ENCODE measurements at places on chromosomes 12 and 14.
A peak's percentile ranks its signal among the peaks of the same experiment; 100 is the strongest.

GRCh38 chr12:54680374-54680773 is 32.2 kb upstream of the DCD start:
- peak; percentile 20 for DNase-seq

- DNase-seq: no peak
Observed at GRCh38 chr14:100660882-100661635, 65.6 kb upstream of the DLK1 start.

DNA sequence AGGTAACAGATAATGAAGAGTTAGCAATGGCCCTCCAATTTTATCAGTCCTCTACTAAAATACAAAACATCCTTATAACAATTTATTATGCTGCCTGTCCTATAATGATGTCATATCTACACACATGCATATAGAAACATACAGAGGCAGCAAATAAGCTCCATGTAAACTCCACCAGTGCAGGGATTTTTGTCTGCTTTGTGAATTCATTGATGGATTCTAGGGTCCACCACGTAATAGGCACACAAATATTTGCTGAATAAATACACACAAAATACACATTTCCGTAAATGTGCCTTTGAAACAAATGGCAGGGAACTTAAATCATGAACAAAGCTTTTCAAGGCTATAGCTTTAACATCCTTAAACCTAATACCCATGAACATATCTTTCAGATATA is 34.7 kb downstream of the PPP1R12A start:
- no peak for DNase-seq

DNA sequence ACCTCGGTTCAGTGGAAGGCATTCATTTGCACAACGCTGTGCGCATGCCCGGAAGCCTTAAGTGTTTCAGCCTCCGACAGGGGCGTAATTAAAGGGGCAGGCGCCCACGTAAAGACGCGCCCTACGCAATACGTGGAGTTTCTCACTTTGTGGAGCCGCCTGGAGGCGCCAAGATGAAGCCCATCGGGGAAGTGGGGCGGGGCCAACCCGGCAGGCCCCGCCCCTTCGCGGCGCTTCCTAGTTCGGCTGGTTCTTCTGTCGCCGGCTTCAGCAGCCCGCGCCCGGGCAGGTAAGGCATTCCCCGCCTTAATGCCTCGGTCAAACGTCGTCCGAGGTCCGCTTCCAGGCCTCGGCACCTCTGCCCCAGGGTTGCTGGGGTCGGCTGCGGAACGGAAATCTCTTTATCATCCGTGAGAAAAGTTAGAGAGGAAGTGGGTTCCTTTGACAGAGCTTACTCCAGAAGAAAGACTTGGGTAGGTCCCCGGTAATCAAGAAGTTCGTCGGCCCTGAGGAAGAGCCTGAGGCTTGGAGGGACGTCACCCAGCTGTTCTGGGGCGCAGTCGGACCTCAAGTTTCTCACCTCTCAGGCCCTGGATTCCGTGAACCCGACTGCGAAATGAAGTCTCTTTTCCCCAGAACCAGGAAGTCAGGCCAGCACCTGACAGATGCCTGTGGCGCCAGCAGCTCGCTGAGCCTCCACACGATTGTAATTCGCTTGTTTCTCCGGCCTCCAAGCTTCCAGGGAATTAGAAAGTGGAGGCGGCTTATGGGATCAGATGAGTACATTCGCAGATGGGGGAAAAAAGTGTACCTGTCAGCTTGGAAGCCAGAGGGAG is at the start of the genes IRAK4 and PUS7L:
IRAK4 (plus strand) TSS at position 224 of the 836 bp plus-strand sequence. CDS start 9,161 bp downstream, outside the sequence.
PUS7L (minus strand) TSS at position 63 of the 836 bp plus-strand sequence. CDS start 3,545 bp downstream, outside the sequence.
- peak; percentile 98 for DNase-seq

- DNase-seq: no peak
Observed at GRCh38 chr14:51370758-51371386, 130.8 kb downstream of the TMX1 start.

DNA sequence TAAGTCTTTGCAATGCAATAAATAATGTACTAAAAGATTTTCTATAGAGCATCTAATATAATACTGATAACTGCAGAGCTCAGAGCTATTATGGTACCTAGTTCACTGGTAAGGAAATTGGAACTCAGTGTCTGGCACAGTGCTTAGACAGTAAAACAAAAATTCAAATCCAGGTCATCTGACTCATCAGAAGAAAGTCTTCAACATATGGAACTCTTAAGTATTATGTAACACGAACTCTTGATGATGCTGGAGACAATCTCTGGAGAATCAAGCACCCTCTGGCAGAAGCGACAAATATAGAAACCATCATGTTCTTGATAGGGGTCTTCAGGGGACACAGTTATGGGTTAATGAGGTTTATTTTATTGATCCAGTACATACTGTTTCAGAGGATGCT is 37.3 kb upstream of the TRHDE start:
- DNase-seq: no peak

DNA sequence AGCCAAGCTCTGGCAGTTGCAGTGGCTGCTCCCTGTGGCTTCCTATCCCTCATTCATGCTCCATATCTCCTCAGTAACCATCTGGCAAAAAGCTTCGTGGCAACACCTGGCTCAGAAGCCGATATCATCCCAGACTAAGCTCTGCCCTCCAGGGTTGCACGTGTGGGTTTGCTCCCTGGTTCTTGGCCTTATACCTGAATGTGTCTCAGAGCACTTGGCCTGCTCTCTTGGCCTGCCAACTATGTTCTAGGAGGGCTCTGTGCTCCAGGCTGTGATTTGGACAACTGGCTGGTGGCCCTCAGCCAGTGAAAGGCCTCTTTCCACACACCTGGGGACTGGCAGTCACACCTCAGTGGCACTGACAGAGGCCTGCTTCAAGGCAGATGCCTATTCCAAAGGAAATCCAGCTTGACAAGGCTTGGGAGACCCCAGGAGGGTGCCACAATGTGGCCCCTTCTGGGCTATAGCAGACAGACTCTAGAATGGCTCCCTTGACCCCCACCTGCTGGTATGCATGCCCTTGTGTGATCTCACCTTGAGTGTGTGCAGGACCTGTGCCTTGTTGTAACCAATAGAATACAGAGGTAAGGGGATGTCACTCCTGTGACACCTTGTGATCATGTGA is 10.5 kb downstream of the PLD4 start:
- no peak for DNase-seq

GRCh38 chr14:104524726-104525125 is 54.8 kb upstream of the C14orf180 start:
- DNase-seq: no peak

DNA sequence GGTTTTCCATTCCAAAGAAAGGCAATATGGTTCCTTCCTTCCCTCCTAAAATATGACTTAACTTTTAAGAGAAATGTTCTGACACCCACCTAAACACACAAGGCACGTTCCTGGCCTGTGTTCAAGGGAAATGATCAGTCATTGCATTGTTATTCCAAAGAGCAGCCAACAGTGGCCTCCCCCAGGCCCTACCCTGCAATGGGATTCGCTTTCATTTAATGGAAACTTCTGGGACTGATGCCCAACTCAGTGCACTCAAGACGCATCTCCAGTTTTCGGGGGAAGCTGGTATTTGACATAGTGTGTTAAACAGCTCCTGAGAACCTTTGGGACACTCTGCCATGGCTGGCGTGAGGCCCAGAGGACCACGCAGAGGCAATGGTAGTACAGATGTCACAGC is 65.9 kb downstream of the DDX51 start:
- no peak for DNase-seq
